ENCODE measurements at places on chromosomes 5 and 9. TPM values are rescaled to one million over a fixed set of nuclear protein-coding genes. Genes with fewer than 3 reads are reported as not detected.

Gene SLC34A3
- not detected for total RNA-seq

Gene HTR4
- total RNA-seq: not detected

Gene FGF1
- total RNA-seq: not detected

Gene S100Z
- total RNA-seq: 3.6 TPM

Gene MSX2
- not detected for total RNA-seq

Data from activated naive CD4-positive, alpha-beta T cell treated with anti-CD3 and anti-CD28 coated beads, Interleukin-2, amount 10 ng/mL, durations not matched to agents 5 hours and 36 hours (primary cell).